ENCODE measurements at places on chromosomes 6 and 20. TPM values are rescaled to one million over a fixed set of nuclear protein-coding genes. Genes with fewer than 3 reads are reported as not detected.

The SMPDL3A gene
- 15.4 TPM for polyA plus RNA-seq

The KCNG1 gene
- polyA plus RNA-seq = 10.4 TPM

- no peaks in the 10 kb centered on the region for H3K36me3 ChIP-seq
- no peaks in the 10 kb centered on the region for H3K27me3 ChIP-seq
- no peak overlapping the region for H3K4me3 ChIP-seq
- DNase-seq = no peak
- peaks cover 3% of the 10 kb centered on the region for H3K4me1 ChIP-seq
Measured at GRCh38 chr6:42735976-42736375, 9.9 kb downstream of the TBCC start.

DNA sequence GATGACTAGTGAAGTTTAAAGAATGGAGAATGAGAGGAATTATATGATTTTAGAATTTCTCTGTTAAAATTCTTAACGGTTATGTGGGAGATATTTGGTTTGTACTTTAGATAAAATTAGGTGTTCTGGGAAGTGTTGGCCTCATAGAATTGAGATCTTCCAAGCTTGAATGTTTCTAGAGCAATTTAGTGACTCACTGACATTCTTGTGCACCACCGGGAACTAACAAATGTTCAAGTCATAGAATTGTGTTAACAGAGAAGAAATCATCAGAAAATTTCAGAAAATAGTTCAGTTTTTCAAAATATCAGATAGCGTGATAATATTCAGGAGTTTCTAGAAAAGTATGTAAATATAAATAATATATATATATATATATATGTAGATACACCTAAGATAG, 67.9 kb upstream of the BMP5 start:
- H3K36me3 ChIP-seq = no peaks in the 10 kb centered on the region
- H3K27me3 ChIP-seq = no peaks in the 10 kb centered on the region
- H3K4me1 ChIP-seq = peaks cover 11% of the 10 kb centered on the region
- H3K4me3 ChIP-seq = 0 out of 2 replicates have a peak overlapping the region, but pooled peaks have one; percentile 26

Data from GM23248 (cell line).